Stimulated activated naive CD4-positive, alpha-beta T cell (primary cell): ENCODE measurements at places on chromosomes 7 and 10.

DNA sequence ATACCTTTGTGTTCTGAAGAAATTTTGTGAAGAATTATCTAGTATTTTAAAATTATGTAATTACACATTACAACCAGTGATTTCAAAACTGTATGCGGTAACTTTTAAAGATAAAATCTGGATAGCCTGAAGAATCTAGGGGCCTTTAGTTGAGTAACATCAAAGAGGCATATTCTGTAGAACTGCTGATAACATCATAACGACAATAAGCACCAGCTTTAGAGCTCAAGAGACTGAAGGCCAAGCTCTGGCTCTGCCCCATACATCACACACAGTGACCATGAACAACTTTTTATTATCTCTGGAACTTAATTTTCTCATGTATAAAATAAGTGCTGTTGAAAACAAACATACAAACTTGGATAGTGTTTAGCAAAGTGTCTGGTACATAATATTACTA, 121.1 kb upstream of the RHOBTB1 start:
- DNase-seq: no peak

DNA sequence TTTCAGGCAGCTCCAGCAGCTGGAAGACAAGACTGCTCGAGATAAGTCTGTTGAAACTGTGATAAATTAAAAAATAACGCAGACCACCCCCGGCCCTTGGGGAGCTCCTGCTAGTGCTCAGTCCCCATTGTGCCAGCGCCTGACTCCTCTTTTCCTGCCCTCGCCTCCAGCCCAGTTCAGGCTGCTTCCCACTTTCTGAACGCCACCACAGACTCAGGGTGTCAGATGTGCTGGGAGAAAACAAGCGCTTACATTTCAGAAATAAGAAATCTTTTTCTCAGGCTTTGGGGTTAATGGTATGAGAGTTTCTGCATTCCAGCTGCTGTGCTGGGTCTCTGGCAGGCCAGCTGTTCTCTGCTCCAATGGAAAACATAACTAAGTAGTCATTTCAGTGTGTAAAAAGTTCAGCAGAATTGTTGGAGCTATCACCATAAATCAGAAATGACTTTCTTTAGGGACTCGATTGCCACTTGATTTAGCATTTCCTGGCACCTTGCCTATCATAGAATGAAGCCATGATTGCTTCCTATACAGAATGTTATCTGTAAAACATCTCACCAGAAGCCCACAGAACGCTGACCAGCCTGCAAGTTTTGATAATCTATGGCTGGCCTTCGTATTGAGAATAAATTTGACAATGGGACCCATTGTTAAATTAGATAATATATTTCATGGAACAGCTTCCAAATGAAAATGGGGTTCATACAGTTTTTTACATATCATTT, 257.0 kb upstream of the ZNF32 start:
- no peak for DNase-seq

GRCh38 chr7:35722054-35722849, 27.3 kb upstream of the HERPUD2 start:
- DNase-seq: no peak

- no peak for DNase-seq
Measured at GRCh38 chr7:116582164-116582732, 57.4 kb downstream of the CAV1 start.

DNA sequence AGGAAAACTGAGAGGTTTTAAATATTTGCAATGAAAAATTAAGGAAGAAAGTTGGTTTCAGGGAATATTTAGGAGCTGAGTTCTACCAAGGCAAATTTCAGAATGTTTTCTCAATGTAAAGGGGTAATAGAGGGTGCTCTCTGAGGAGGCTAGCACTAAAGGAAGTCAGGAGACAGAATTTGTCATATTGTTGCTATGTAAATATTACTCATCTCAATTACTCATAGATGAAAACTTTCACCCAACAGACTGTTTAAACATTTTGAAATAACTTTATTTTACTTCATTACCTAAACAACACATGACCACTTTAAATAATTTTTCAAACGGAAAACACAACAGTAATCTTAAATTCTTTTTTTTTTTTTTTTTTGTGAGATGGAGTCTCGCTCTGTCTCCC, 274.8 kb upstream of the NRG3 start:
- no peak for DNase-seq

GRCh38 chr10:121481180-121481579, 117.1 kb downstream of the FGFR2 start:
- no peak for DNase-seq

- no peak for DNase-seq
Measured at GRCh38 chr10:33919244-33919643, 584.8 kb upstream of the NRP1 start.

GRCh38 chr7:25444991-25445390, 216.7 kb upstream of the NPVF start:
- DNase-seq: no peak

GRCh38 chr7:128934361-128935341, 3.1 kb upstream of the IRF5 start:
- DNase-seq: no peak

DNA sequence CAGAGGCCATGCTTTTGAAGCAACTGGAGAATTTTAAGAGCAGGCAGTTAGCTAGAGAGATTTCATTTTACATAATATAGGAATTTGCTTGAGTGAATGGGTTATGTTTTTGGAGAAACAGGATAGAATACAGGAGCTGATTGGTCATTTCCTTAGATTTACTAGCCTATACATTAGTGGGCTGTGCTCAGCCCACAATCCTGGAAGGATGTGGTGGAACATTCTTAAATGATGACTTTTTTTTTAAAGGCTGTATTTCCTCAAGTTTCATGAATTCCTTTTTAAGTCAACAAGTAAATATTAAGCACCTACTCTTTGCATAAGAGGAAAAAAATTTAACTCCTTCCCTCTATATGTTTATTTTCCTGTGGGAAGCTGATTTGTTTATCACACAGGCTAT, 314.4 kb upstream of the BMPER start:
- DNase-seq: no peak

DNA sequence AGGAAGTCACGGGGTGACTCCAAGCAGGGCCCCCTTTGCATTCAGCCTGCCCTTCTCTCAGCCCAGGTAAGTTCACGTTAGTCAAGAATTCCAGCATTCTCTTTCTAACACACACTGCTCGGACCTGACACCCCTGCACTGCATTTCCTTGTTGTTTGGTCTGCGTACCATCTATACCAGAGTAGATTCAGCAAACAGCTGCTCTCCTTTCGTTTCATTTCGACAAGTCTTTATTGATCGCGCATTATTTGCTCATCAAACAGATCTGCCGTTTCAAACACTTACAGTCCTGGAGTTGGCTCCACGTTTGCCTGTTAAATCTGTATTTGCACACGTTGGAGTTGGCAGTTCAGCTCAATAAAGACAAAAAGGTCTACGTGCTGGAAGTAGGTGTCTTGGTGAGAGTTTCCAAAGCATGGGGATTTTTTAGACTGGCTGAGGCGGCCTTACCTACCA, 495.1 kb downstream of the RPS24 start:
- DNase-seq: no peak

DNA sequence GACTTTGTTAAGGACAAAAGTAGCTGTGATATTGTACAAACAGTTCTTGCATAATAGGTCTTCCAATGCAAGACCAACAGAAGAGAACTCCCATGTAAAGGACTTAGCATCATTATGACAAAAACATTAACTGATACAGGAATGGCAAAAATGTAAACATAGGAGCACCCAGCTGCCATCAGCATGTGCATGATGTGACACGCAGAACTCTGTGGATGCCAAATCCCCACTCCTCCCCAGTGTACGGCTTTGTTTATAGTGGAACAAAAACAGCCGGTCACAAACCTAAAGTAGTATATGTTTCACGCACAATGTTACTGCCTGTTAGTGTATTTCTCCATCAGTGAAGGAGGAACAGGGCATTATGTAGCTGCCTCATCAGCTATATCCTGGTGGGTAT, 316.0 kb upstream of the AOAH start:
- DNase-seq: no peak

GRCh38 chr10:4310172-4310571, 515.8 kb upstream of the AKR1E2 start:
- DNase-seq: no peak

- DNase-seq: no peak
Measured at GRCh38 chr10:44908066-44908749, 2.9 kb upstream of the TMEM72 start.

- DNase-seq: no peak
Measured at GRCh38 chr10:73812657-73813056, 1.3 kb upstream of the NDST2 start.
